ENCODE measurements at places on chromosomes 3 and 15.

DNA sequence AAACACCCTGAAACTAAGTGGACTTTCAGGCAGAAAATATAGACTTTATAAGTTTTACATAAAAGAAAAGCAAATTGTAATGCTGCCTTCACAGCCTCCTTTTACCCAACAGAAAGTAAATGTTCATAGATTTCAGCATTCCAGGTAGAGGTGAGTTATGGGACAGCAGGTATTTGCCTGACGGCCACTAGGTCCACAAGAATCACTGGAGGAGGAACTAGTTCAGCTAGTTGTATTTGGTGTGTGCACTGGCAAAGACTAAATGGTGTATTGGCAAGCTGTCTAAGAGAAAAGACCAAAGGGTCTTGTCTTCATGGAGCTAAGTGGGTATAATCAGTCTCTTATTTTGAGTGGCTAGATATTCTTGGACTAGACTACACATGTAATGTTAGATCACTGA is 34.2 kb downstream of the ZNF654 start:
- no peak for DNase-seq

DNA sequence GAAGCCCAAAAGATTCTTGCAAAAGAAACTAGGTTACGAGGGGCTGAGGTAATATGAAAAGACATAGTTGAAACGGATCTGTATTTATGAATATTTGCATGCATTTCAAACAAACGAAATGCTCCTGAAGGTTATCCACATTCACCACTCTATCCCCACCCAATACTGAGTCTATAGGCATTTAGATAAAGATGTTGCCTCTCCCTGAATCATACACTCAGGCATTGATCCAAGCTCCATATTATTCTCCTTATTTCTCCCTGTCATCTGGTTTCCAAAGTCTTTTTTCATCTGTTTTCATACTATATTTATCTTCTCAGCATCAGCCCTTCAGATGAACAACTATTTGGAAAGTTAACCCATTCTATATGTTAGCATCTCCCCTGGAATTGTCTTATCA is 492.5 kb upstream of the TGFBR2 start:
- DNase-seq = no peak

- no peak for DNase-seq
Observed at GRCh38 chr15:66922608-66923007, 142.8 kb upstream of the SMAD3 start.

- no peak for DNase-seq
Observed at GRCh38 chr15:74251131-74251811, 15.1 kb downstream of the CCDC33 start.

DNA sequence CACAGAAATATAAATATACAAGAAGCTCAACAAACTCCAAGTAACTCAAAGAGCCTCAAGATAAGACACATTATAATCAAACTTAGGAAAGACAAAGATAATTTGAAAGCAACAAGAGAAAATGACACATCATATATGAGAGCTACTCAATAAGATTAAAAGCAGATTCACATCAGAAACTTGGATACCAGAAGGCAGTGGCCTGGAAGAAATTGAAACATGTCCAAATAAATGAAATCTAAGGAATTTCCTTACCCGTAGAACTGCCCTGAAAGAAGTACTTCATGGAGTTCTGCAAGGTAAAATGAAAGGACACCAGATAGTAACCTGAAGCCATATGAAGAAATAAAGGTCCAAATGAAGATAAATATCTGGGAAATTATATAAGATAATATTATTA is 113.9 kb downstream of the LSAMP start:
- DNase-seq = no peak

- DNase-seq = no peak
Observed at GRCh38 chr3:56751056-56751707, 50.6 kb downstream of the ARHGEF3 start.

GRCh38 chr3:105594219-105594618 is 227.5 kb downstream of the ALCAM start:
- DNase-seq = no peak

DNA sequence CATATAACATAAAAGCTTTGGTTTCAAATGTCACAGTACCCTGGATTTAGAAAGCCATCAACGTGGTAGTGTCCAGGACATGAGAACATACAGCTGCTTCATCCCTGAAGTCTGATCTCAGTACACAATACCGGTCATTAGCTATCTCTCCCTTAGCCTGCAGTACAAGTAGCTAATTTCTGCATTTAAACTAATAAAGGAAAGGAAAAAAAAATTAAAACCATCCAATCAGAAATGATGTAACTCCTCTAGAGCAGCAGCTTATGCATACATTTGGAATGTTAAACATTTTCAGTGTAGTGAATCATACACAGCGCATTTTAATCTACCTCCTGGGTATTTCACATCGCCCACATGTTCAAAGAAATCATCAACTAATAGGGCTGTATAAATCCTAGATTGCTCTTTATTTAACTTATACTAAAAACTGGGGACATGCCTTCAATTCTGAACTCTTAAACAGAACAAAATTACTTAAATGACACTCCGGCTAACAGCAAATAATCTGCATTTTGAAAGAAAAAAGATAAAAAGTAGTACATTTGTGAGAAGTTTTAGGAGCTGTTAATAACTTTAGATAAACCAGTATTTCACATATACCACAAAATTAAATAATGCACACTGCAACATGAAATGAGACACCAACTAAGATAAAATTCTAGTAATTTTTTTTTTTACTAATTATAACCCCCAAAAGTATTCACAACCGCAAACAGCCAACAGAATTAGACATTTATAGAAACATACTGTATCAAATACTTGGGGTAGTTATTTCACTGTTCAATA is 3.7 kb downstream of the IGF2BP2 start:
- DNase-seq = peak; percentile 82

GRCh38 chr15:52567871-52568600 is 794 bp downstream of the ARPP19 start:
- no peak for DNase-seq

DNA sequence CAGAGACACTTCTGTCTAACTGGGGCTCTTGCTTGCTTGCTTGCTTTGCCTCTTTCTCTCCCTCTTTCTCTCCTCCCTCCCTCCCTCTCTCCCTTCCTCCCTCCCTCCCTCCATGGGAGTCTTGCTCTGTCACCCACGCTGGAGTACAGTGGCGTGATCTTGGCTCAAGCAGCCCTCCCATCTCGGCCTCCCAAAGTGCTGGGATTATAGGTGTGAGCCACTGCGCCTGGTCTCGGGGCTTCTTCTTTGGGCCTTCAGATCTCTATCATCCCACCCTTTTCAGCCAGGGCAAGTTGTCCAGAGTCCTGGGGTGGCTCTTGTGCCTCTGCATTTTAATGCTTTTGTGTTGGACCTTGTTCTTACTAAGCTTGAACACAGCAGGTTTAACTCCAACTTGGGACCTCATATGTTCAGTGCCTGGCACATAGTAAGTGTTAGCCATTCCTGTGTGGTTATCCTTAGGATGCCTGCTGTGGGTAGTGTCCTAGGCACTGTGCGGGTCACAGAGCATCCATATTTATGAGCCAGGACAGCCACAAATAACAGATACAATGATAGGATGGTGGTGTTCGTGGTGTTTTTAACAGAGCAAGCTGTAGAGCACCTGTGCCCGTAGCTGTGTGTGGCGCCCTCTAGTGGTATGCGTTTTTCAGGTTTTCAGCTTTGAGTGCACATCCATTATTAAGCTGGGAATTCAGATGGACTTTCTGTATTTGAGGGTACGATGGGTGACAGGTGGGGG is 75.1 kb downstream of the CCK start:
- no peak for DNase-seq

GRCh38 chr3:196179380-196180308 is 31.6 kb downstream of the ZDHHC19 start:
- no peak for DNase-seq

DNA sequence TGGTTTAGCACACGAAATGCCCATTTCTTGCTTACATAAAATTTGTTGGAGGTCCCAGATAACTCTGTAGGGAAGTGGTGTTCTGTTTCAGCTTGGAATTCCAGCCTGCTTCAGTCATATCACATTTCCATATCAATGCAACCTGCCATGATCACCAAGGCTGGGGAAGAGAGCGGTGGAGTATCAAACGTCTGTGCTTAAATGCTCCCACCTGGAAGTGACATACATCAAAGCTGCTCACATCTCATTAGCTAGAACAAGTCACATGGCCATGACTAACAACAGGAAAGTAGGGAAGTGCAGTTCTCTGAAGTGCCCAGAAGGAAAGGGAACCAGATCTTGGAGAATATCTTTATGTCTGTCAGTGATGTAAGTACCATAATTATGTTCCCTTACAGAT is 130.2 kb upstream of the CFAP20DC start:
- no peak for DNase-seq

DNA sequence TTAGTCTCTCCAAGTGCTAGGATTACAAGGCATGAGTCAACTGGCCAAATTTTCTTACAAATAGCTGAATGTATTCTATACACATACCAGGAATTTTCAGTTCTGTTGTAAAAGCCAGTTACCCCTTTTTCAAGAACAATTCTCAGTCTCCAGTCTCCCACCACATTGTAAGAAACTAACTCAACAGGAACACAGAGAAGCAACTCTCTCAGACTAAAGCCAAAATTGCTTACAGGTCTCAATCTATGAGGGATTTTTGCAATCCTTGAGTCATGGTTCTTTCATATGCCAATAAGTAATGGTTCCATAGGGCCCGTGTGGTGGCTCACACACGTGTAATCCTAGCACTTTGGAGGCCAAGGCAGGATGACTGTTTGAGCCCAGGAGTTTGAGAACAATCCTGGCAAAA is 8.5 kb downstream of the IP6K2 start:
- DNase-seq = no peak

- DNase-seq = no peak
Observed at GRCh38 chr15:75356517-75356916, 9.7 kb downstream of the NEIL1 start.

- DNase-seq = no peak
Observed at GRCh38 chr3:45976191-45977091, 19.2 kb downstream of the FYCO1 start.

DNA sequence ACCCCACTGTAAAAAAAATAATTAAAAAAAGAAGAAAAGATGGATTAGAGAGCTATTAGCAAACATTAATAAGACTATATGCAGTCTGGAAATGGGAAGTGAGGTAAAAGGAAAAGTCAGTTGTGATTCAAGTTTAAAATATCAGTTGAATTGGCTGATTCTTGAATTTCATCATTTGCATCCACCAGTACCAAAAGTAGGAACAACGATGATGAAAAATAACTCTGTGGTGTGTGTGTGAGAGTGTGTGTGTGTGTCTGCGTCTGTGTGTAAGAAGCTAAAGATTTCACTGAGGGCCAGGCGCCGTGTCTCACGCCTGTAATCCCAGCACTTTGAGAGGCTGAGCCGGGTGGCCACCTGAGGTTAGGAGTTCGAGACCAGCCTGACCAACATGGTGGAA is 56.0 kb upstream of the SLC4A7 start:
- no peak for DNase-seq

DNA sequence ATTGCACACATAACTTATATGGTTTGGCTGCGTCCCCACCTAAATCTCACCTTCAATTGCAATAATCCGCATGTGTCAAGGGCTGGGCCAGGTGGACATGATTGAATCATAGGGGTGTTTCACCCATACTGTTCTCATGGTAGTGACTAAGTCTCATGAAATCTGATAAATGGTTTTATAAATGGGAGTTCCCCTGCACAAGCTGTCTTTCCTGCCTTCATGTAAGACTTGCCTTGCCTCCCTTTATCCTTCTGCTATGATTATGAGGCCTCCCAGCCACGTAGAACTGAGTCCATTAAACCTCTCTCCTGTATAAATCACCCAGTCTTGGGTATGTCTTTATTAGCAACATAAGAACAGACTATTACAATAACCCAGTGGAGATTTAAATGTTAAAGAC is 653.9 kb downstream of the ROBO1 start:
- no peak for DNase-seq

GRCh38 chr3:196569003-196569516 is 600 bp downstream of the FBXO45 start:
- DNase-seq = no peak

DNA sequence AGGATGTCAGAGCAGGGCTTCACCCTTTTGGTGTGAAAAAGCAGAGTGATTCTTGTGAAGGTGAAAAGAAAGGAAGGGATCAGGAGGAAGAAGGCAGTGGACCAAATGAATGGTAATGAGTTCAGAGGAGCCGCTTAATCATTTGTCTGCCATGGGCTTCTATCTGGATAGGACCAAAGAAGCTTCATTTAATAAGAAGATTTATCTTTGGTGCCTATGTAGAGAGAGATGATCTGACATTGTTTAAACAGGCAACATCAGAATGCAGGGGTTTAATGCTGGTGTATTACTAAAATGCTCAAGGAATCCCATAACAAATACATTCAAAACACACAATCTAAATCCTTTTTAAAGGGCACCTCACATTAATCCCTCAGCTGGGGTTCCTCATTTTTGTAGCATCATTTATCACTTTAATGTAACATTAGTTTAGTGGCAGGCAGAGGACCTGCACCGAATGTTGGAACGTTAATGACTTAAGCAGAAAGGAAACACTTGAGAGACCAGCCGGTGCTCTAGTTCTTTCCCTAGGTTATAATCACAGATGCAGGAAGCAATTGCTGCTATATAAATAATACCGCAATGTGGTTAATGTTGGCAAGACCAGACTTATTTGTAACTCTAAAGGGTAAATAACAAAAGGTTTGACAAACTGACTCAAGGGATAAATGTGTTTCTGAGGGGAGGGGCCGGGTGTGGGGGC is 27.9 kb upstream of the IL1RAP start:
- DNase-seq = no peak

GRCh38 chr3:123759871-123760270 is 124.3 kb downstream of the MYLK start:
- DNase-seq = no peak

DNA sequence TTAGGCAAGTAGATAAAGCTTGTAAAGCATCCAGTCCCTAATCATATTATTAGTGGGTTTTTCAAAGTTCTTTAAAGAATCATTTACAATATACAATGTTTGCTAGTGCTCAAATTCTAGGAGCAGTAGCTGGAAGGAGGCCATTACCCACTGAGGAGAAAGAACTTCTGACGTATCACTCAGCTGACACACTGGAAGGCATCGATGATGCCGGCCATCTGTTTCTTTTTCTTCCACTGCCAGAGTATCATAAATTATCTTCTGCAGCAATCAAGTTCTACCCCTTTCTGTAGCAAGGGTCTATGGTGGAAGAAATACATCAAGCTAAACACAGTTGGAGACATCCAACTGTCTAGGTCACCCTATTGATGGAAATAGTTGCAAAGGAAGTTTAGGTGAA is 243.2 kb upstream of the LRRN1 start:
- DNase-seq = no peak
